ENCODE measurements at places on chromosomes 2 and 18.

DNA sequence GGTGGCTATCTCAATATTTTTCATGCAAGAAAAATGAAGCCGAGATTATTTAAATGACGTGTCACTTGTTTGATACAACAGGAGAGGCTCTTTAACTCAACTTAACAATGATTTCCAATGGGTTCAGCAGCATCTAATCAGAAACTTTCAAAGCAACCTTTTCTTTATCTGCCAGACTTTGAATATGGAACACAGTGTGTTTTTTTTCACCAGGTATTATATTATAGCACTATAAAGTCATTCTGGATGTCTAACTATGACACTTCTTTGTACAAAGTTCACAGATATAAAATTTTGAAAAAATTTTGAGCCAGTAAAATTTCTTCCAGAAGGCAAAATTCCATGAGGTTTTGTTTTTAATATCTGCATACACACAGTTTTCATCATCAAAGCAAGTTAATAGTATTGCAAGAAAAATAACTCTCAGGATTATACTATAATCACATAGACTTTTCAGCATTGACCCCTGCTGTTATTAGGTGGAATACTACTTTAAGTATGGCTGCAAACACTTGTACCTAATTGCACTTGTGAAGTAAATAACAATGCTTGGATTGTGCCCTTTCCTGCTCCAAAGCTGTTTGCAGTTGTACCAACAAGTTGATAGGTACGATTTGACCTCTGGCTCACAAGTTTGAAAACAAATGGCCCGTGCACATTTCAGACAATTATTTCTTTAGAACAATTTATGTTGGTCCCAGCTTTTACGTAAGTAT lies 44.0 kb upstream of the DSG1 start:
- DNase-seq, result no peak

DNA sequence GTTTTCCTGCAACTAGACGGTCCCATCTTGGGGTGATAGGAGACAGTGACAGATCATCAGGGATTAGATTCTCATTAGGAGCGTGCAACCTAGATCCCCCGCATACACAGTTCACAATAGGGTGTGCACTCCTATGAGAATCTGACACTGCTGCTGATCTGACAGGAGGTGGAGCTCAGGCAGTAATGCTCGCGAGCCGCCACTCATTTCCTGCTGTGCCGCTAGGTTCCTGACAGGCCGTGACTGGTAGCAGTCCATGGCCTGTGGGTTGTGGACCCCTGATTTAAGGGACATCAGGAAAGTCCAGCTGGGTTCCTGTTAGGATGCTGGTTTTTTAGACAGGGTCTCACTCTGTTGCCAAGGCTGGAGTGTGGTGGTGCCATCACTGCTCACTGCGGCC lies 48.7 kb downstream of the PTPRM start:
- DNase-seq, result no peak

DNA sequence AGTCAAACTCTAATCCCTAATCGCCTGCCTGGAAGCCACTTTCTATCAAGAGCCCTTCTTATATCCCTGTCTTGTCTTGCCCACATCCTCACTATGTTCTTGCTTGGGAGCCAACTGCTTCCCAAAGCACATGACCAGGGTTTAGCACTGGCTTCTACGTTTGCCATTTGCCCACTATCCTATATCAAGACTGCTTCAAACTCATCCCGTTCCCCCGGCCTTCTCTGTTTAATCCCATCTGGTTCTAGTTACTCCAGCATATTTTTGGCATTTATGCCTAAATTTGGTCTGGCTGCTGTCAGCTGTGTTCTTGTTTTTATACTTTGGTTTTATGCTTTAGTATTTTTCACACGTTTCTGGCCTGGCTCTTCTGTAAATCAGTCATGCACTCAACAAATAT lies 40.2 kb downstream of the POLR1A start:
- no peak for DNase-seq

DNA sequence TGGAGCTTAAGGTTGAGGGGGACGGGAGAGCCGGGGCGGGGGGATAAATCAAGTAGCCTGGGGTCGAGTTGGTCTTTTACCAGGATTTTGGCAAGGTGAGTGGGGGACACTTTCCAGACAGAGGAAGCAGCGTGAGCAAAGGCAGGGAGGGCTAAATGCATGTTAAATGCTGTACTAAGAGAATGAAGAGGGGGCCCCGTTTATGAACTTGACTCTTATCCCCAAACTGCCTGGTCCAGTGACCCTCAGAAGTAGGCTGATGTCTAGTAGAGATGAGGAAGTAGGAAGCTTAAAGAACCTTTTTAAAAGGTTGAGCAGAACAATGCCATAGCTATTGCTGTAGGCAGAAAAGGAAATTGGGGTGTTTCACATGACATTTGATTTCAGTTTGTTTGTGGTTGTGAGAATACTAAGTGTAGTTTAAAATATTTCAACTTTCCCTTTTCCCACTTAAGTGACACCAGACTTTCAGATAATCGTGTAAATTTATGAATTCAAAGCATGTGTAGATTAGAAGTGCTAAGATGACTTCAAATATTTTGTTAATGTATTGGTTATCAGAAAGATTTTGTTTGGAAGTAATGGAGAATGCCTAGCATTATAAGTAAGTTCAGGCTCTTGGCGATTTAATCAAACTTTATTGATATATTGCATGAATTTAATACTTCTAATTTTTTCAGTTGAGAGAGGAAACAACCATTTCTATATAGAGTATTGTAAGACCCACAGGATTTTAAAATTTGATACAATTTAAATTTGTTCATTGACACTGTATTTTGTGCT lies 1.8 kb downstream of the REL start:
- no peak for DNase-seq

- DNase-seq, result no peak
Measured at GRCh38 chr2:39664888-39665591, 677 bp upstream of the TMEM178A start.

- no peak for DNase-seq
Measured at GRCh38 chr2:64485961-64486360, 32.0 kb downstream of the LGALSL start.

- no peak for DNase-seq
Measured at GRCh38 chr2:210539578-210540416, 16.6 kb upstream of the CPS1 start.

- DNase-seq, result no peak
Measured at GRCh38 chr2:155727187-155727895, 605.2 kb downstream of the NR4A2 start.

DNA sequence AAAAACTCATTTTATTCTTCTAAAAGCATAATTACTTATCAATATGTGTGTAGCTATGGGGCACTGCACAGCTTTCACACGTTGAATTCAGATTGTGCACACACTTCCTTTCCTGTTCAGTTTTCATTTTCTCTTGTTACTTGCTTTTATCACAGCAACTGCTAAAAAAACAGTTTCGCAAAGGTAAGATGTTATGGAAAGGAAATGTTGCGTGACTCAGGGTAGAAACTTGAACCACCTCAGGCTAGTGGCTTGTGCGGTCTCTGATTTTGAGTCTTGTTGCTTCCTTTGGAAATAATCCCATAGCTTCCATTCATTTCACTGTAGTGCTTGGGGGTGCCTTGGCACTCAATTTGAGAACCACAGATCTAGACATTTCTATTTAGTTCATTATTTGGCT lies 171.9 kb downstream of the FMNL2 start:
- DNase-seq, result peak; percentile 48

DNA sequence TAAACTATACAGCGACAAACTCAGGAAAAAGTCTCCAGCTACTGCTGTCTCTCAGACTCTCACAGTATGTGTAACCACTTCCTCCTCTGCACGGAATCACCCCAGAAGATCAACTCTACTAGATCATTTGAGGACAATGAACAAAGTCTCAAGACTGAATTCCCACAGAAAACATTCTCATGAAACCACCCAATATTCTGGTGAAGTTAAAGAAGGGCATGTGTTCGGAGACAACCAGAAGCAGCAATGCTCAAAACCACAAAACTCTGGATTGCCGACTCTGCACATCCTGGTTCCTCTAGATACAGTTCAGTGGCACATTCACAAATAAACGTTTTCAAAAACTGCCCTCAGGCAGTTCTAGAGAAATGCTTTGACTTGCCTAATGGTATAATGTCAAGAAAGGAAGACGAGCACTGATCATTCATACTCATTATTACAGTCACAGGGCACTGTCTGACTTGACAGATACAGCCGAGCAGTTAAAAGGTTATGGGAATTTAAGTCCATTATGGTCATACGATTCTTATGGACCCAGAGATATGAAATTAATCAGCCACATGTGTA lies 91.9 kb upstream of the STK17B start:
- DNase-seq, result no peak

DNA sequence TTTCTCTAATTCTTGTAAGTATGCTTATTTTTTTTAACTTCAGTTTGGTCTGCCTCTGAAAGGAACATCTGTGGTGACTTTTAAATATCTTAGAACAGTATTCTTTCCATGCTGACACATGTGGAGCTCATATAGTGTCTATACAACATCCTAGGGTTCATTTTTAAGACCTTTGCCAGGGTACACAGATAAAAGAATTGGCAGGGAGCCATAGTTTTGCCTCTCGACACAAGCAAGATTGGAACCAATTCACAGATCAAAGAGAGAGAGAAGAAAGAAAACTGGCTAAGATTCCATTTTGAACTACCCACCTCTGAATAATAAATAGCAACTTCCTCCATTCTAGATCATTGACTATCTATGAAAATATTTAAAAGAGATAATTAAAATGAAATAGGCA lies 142.7 kb upstream of the ST6GAL2 start:
- DNase-seq, result no peak

- no peak for DNase-seq
Measured at GRCh38 chr2:2887772-2888387, 489.7 kb downstream of the EIPR1 start.

DNA sequence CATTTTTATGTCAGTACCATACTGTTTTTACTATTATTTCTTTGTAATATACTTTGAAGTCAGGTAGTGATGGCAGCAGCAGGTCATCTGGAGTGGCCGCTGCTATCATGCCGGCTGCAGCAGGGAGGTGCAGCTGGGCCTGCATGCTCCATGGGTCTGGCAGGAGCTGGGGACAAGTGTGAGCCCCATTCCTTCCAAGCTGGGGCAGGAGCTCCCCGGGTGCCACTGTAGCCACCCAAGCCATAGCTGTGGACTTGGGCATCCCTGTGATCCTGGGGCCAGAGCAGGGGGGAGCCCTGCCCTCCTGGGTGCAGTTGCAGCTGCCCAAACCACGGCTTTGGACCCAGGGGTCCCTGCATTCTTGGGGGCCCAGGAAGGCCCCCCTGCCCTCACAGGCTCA lies 59.2 kb downstream of the CSRNP3 start:
- DNase-seq, result no peak

DNA sequence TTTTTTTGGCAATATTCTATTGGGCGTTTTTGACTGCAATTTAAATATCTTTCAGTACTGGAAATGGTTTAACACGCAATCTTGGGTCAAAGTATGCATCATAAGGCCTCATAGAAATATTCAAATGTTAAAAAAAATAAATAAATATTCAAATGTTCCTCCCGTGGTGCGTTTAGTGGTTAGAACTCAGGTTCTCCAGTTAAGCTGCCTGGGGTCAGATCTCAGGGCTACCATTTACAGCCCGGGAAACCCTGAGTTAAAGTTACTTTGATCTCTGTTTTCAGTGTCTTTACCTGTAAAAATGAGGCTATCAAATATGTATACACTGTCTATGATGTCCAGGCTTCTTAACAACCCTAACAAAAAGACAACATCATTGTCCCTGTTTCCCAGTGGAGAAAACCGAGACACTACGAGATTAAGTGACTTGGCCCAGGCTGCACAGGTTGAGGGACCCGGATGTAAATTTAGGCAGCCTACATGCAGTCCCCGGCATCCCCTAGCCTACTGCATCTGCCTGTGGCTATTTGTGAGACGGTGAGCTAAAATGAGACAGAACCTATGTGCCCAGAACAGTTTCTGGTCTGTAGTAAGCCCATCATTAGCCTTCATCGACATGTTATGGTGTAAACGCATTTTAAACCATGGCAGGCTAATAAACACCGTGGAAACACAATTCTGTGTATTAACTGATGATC lies 1.7 kb downstream of the FHL2 start:
- DNase-seq, result no peak

DNA sequence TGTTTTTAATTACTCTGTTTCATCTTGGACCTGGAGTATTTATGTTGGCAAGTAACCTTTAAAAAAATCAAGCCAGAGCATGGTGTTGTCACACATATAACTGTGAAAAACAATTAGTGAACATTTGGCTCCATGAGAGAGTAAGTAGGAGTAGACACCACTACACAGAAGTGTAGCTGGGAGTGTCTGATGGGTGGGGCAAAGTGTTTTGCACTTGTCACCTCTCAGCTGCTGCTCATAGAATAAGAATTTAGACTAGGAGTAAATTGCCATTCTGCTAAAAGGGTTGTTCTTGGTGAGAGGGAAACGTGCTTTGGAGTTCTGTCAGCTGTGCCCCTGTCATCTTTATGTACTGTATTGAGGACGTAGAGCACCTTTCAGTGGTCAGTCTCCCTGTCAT lies 114.5 kb downstream of the TTC27 start:
- no peak for DNase-seq

DNA sequence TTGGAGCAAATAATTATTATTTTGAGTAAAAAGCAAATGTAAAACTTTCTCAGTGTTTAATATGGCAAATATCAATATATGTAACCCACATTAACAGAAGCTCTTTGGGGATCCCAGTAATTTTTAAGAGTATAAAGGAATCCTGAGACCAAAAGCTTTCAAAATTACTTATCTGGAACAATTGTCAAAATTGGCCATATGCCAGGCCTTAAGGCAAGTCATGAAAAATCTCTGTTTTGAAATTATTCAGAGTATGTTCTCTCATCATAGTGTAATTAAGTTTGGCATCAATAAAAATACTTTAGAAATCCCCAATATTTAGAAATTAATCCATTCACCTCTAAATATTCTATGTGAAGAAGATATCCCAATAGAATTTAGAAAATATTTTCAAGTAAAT lies 225.3 kb upstream of the ARL4C start:
- no peak for DNase-seq

- DNase-seq, result peak; percentile 36
Measured at GRCh38 chr2:131673400-131674173, 145.9 kb downstream of the CCDC74A start.

DNA sequence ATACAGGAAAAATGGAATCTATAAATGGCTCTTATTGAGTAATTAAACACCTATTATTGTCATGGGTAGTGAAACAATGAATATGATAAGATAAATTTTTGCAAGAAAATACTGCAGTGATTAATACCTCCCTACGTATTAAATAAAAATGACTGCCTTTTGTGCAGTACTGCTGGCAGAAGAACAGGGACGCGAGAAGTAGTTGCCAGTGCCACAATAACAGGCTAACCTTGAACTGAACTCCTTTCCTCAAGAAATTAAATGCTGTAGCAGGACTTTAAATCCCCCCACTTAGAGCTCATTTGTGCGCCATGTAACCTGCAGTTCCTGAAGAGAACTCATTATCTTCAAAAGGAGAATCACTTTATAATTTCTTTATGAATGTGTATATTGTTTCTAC lies 24.6 kb downstream of the FIGN start:
- DNase-seq, result no peak

- peak; percentile 27 for DNase-seq
Measured at GRCh38 chr18:27605107-27605834, 420.2 kb upstream of the CHST9 start.

DNA sequence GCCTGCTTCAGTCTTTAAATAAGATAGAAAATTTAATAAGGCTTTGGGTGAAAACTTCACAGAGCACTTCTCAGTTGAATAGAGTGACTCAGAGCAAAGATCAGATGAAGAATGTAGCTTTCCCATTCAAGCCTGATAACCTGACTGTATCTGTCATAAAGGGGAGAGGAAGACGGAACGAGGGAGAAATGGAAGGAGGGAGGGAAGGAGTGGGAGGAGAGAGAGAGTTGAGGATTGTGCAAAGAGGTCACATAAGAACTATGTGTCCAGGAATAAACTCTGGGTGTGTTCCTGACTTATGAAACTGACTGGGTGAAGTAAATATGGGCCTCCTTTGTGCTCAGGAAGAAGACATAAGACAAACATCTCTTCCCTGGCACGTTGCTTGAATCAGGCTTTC lies 385.5 kb downstream of the LPIN1 start:
- DNase-seq, result no peak

All from pulmonary artery endothelial cell (primary cell).